ENCODE measurements at places on chromosomes 2 and 18.
A peak's percentile ranks its signal among the peaks of the same experiment; 100 is the strongest.

DNA sequence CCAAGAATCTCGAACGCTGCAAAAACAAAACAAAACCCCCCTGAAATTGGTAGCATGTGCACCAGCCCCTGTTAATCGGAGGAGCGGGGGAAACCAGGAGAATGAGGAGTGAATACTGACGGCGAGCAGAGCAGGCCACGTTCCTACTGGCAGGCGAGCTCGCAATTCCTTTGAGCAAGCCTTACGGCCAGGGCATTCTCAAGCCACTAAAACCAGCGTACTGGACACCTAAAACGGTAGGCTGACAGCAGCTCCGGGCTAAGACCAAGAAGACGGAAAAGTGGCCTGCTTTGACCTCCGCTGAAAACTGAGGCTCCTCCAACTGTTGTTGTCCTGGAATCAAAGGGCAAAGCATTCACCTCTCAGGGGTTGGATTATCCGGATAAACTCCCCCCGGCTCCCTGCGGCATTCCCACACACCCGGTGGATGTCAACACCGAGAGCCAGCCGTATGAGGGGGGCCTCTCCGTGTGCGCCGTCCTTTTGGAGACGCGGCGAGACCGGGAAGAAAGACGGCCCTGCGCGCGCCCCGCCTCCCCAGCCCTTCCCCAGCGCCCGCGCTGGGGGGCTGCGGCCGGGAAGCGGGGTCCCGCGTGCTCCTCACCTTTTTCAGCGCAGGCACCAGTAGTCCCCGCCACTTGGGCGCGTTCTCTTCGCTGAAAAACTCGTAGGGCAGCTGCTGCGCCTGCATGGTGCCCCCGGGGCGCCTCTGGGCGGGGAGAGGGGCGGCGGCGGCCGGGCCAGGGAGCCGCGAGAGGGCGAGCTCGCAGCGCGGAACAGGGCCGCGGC is 925 bp downstream of the SOS1 start:
- DNase-seq = no peak

GRCh38 chr2:100281521-100282438 is 40.5 kb downstream of the LONRF2 start:
- no peak for DNase-seq

GRCh38 chr18:42164556-42164955 is 209.5 kb downstream of the PIK3C3 start:
- DNase-seq = no peak

- no peak for DNase-seq
Measured at GRCh38 chr2:114880046-114880445, 437.6 kb downstream of the DPP10 start.

- DNase-seq = peak; percentile 82
Measured at GRCh38 chr2:42917425-42917927, 125.1 kb upstream of the HAAO start.

DNA sequence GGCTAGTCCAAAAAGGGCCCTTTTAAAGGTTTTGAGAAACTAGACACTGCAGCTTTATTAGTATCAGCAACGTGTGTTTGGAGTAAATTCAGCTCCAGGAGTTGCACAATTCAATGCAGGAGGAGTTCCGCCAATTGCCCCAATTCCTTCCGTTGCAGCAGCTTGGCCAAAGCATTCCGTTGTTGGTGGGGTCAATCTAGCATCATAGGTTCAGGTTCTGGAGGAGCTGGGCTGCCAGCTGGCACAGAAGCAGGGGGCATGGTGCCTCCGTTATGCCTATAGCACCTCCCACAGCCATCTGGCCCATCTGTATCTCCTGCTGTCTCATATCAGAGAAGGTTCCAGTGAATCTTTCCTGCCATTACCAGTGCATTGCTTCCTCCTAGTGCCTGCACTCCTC is 55.4 kb downstream of the REL start:
- no peak for DNase-seq

DNA sequence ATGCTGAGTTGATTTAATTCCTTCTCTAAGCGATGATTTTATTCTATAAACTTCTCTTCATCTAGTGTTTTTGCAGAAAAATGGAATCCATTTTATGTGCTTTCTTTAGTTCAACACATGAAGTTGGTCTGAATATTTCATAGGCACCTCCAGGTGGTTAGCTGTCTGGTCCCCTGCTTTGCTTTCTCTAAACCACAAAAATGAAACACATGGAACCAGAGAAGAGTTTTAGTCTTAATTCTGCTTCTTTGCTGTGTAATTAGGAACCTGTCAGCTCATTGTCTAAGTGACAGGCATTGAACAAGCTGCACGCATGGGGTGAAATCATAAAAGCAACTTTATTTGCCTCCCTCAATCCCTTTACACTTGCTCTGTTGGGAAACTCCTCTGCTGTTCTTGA is 150.4 kb downstream of the PIK3C3 start:
- DNase-seq = no peak

DNA sequence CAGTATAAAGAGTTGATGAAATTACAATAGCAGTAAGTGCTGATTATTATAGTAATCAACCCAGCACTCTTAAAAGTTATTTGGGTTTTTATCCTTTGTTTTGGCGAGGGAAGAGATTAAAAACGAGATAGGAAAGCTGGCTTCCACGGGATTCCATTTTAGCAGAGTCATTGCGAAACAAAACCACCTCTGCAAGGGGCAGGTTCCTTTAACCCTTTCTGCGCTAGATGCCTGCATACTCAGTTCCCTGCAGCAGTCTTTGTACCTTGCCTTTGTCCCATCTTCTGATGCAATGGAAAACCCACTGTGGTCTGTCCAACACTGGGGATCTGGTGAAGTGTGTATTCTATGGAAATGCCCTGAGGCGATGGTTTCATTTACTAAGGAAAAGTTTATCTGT is 2.7 kb downstream of the YPEL5 start:
- no peak for DNase-seq

- DNase-seq = no peak
Measured at GRCh38 chr18:75238100-75238499, 27.5 kb downstream of the TSHZ1 start.

DNA sequence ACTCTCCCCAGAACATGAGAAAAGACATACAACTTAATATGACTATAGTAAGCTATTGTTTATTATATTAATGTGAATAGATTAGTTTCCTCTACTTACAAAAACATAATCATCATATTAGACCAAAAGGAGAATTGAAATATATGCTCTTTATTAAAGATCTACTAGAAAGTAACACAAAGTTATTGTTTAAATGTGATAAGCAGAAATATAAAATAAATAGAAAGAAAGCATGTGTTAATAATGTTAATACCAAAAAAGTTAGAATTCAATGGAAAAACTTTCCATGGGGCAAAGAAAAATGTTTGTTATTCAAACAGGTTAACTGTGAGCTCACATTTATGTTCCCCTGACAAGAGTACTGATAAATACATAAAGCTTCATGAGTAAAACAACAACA is 421.4 kb upstream of the UBE2E3 start:
- no peak for DNase-seq

DNA sequence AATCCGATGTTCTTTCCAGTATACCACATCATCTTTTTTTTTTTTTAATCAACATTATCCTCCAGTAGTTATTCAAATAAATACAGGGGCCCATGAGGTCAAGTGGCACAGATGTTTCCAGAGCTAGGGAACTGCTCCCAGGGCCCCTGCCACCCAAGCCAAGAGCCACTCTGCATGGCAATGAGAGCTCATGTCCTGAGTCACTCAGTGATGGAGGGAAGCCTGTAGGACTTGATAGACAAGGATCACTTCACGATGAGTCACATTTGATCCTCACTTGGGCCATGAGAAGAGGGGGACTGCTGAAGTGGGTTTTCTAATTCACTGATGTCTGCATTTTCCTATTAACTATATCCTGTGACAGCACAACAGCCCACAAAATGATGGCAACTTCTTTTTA is 127.0 kb upstream of the PKDCC start:
- no peak for DNase-seq

GRCh38 chr2:46569061-46569560 is 89.7 kb downstream of the TMEM247 start:
- no peak for DNase-seq

DNA sequence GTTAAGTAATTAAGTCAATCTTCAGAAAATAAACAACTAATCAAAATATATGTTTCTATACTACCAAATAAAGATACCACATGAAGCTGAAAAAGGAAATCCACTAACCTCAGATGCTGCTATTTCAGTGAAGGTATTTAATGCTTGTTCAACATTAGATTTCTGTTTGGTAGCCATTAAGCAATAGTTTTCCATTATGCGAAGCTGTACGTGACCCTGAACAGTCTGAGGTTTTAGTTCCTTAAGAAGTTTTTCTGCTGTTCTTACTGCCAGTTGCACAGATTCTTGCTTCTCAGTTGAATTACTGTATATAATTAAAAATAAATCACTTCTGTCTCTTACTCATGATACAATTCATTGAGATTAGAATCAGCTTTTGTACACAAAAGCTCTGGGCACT is 65.4 kb downstream of the TTC21B start:
- DNase-seq = no peak

GRCh38 chr18:49874238-49874637 is 60.9 kb upstream of the ACAA2 start:
- DNase-seq = no peak

- DNase-seq = no peak
Measured at GRCh38 chr2:70822843-70823242, 2.4 kb upstream of the CLEC4F start.

GRCh38 chr18:39403121-39403520 is 1837.5 kb upstream of the CELF4 start:
- DNase-seq = peak; percentile 27

- no peak for DNase-seq
Measured at GRCh38 chr2:230650585-230651137, 62.0 kb upstream of the CAB39 start.

DNA sequence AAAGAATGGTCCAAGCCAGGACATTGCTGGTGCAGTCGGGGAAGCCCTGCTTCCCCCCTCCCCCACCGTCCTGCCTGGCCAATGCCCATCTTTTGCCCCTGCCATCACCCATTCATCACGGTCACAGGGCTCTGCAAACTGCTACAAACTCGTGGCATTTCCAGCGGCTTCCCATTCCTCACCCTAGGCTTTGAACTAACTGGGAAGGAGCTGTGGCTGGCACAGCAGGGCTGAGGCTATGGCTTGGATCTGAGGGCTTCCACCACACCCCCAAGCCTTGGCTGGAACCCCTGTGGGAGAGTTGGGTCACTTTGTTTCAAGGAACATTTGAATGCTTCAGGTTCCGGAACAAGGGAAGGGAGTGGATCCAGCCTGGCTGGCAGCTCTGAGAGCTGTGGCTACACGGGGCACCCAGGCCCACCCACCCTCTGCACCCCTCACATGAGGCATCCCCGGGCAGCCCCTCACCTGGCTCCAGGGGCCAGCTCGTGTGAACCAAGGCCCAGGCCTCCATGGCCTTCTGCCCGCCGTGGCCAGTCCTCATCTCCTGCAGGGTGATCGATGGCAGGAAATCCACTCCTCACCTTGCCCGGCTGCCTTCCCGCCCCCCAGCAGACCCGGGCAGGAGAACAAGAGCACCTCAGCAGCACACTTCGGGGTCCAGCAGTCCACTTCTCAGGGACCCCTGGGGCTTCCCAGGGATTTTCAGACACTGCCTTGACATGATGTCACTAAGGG is 58.8 kb upstream of the OTOS start:
- DNase-seq = no peak

DNA sequence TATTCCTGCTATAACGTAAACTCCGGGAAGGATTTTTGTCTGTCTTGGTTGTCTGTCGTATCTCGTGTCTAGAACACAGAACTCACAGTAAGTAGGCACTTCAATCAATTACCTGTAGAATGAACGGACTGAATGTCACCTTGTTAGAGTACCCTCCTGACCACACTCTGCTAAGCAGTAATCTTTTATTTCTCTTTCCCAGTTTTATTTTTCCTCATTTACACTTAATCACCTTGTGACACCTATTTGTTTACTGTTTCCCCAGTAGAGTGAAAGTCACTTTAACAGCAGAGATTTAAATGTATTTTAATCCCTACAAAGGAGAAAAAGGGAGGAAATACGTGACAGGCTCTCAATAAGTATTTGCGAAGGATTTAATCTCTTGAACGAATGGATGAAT is 514 bp upstream of the EPB41L5 start:
- no peak for DNase-seq

DNA sequence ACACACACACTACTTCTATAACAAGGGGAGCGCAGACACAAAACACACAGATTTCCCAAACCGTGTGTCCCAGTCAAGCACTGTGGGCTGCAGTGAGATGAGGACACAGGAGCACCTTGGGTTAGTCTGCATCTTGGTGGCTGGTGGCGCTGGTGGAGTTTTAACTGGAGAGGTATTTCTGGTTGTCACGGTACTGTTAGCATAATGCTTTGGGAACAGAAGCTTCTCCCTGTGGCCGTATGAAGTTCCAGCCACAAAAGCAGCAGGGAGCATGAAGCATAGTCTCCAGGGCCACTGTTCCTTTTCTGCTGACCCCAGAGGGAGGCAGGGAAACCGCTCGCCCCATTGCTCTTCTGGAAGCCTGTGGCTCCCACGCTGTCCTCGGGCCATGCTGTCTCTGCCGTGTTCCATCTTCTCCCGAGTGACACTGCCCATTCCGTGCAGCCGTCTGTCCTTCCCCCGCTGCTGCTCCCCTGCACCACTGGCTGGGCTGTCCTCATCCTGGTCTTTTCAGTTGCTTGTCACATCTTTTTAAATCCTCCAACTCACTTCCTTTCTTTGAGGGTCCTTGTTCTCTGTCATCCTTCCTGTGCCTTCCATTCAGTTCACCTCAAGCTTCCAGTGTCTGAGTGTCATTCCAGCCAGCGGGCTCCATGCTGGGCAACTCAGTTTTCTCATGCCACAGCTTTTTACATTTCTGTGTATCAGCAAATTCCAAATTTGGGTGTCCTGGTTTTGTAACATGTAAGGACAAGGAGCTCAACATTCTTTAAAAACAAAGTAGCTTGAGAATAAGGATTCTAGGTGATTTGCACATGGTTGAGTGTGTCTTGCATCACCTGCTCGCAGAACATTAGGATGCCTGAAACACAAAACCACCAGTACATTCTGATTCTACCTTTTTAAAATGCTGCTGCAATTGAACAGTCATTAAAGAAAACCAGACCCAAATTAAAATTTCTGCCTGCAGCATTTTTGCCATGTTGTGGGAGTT is 125.0 kb downstream of the MTCL1 start:
- DNase-seq = no peak

GRCh38 chr18:25047421-25047820 is 304.5 kb downstream of the ZNF521 start:
- DNase-seq = no peak

- DNase-seq = no peak
Measured at GRCh38 chr18:76350134-76351025, 144.7 kb downstream of the ZNF516 start.

- DNase-seq = no peak
Measured at GRCh38 chr2:24365051-24365450, 4.7 kb upstream of the ITSN2 start.

- no peak for DNase-seq
Measured at GRCh38 chr2:31729065-31729439, 148.3 kb upstream of the SRD5A2 start.

DNA sequence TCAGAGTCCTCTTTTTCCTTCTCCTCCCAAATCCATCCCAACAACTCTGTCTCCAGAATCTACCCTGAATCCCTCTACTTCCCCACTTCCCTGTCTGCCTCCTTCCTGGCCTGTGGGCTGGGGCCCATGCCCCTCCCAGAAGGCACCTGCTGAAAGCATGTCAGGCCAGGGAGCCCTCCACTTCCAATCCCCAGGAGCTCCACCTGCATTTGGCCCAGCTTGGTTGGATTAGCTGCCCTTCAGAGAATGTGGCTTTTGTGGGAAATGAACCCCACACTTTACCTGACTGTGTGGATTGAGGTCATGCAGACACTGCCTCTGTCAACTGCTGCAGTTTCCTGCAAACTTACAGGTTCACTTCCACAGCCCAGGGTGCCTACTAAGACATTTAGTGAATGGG is 58.5 kb downstream of the ACOXL start:
- no peak for DNase-seq

Data from GM04503 (cell line).